Stomach (tissue), 19 donors: ENCODE measurements at places on chromosomes 5 and 9. TPM values are rescaled to one million over a fixed set of nuclear protein-coding genes. Genes with fewer than 3 reads are reported as not detected.

DNA sequence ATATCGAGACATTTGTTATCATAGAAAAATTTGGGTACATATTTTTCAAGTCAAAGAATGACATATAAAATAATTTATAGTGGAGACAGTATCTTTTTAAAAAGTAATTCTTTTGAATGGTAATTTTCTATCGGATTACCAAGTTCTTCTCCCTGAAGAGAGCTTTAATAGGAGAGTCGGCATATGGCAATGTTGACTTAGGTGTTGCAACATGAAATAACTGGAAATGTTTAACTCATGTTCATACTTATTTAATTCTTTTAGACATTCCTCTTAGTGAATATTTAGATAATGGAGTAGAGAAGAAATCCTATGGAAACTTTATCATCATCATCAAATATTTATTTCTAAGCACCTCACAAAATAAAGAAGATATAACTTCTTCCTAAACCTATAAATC is 118.2 kb upstream of the CTNND2 start:
- DNase-seq, result no peak

DNA sequence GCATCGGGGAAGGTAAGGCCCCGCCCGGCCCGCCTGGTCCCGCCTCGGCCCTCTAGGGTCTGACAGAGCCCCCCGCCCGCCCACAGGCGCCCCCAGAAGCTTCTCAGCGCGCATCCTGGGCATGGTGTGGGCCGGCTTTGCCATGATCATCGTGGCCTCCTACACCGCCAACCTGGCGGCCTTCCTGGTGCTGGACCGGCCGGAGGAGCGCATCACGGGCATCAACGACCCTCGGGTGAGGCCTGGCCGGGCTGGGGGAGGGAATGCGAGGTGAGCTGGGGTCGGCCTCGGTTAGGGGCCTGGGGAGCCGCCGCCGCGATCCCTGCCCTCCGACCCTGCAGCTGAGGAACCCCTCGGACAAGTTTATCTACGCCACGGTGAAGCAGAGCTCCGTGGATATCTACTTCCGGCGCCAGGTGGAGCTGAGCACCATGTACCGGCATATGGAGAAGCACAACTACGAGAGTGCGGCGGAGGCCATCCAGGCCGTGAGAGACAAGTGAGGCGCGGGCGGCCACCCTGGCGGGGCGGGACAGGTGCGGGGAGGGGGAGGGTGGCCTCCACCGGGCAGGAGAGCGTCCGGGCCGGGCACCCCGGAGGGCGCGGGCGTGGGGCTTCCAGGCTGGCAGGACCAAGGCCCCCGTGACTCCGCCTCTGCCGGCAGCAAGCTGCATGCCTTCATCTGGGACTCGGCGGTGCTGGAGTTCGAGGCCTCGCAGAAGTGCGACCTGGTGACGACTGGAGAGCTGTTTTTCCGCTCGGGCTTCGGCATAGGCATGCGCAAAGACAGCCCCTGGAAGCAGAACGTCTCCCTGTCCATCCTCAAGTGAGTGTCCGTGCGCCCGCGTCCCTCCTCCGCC is 7.1 kb downstream of the LRRC26 start:
- peak; percentile 71 for DNase-seq

- DNase-seq, result no peak
These were observed 534.4 kb upstream of the TLE4 start for GRCh38 chr9:79037338-79037737.

- no peak for DNase-seq
These were observed 82.9 kb upstream of the ALDH1B1 start for GRCh38 chr9:38309324-38310195.

Gene ENTREP1
- total RNA-seq, result 2.0 TPM

Gene HK3
- not detected for total RNA-seq
